ENCODE measurements at places on chromosomes 4 and X.

DNA sequence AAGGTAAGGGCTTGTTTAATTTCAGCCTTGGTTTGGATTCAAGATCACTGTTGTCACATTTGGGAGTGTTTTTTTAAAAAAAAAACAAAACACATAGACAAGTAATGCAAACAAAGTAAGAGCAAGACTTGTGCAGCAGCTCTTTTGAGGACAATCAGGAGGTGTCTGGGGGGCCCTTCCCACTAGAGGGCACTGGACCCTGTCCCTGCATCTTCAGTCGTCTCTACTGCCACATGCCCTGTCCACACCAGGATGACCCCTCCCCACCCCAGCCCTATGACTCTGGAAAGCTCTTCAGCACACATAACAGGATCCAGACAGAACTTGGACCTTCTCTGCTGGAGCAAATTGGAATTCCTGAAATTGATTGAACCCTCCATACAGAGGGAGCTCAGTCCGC, 71.0 kb downstream of the USP46 start:
- DNase-seq: no peak

DNA sequence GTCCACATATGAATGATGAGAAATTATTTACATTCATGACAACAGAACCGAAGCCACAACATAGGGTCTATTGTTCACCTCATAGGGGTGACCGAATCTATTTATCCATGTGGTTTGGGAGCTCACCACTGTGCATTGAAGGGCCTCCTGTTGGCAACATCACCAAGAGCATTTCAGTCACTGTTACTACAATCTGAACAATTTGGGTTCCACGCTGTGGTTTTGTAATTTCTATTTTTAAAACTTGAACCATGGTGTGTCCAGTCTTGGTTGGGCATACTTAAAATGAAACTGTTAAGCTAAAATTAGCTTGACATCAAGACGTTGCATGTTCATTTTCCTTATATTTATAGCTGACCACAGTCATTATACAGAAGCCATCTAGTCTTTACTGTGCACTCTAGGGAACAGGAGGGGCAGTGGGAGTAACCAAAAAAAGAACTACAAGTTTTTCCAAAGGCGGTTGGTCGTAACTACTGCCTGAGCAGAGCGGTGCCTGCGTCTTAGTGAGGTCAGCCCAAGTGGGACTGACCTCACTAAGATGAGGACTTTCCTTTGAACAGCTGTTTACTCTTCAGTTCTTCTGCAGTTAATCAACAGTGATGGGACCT, 192.1 kb downstream of the SPRY1 start:
- DNase-seq: no peak

GRCh38 chr4:77465271-77465670, 140.3 kb upstream of the CXCL13 start:
- DNase-seq: no peak

- DNase-seq: no peak
These were observed 130.2 kb upstream of the SLC6A14 start for GRCh38 chrX:116306218-116306617.

- no peak for DNase-seq
These were observed 163.4 kb downstream of the ACTRT1 start for GRCh38 chrX:127888767-127889166.

DNA sequence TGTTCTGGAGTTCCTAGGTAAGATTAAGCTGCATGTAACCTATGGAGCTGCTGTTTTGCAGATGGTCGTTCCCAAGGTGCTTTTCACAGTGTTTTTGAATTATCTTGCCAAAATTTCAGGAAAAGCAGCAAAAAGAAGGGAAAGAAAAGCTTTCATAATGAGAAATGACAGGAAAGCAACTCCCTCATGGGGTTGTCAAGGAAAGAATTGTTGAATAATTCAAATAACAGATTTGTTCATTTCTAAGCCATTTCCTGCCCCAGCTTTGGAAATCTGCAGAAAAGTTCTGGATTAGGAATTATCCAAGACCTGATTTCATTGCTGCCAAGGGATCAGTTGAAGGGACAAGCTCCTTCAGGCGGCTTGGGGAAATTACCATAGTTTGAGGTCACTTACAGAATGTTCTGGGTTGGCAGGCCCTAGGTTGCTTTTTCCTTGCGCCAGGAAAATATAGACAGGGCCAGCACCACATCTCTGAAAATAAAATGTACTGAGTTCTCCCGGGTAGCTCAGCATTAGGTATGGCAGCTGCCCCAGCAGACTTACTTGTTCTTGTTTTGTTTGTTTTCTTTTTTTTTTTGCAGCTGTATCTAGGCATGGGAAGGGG, 354.7 kb downstream of the STIM2 start:
- DNase-seq: no peak

Data from left forelimb (tissue), 1 donor.